ENCODE measurements at places on chromosomes 3 and 15.

DNA sequence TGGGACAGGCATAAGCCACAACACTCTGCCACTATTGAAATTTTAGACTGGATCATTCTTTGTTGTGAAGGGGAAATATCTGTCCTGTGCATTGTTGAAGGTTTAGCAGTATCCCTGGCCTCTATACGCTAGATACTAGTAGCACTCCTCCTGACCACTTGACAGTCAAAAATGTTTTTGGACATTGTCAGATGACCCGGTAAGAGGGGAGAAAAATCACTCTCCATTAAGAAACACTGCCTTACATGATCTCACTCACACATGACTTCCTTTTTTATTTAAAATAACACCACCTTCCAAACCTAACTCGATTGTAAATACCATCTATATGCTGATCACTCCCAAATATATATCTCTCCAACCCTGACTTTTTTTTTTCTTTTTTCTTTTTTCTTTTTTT, 15.3 kb upstream of the HLTF start:
- no peak for DNase-seq

DNA sequence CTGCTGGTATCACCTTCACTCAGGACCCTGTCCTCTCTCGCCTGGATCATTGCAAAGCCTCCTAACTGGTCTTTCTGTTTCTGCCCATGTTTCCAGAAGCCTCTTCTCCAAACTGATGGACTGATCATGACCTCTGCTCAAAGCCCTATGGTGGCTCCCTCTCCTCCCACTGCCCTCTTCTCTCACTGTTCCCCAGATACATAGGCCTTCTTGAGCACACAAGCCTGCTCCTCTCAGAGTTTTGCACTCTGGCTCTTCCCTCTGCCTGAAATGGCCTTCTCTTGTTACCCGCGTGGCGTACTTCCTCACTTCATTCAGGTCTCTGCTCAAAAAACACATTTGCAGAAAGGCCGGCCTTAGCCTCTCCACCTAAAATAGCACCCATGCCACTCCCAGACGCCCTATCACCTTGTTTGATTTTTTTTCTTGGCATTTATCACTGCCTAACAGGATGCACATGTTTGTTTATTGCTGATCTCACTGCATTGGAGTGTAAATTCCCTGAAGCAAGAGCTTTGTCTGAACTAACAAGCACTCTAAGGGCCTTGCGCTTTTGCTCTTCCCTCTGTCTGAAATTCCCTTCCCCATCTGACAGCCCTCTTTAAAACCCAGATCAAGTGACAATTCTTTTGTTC, 1.4 kb upstream of the ETFA start:
- DNase-seq: peak; percentile 11

GRCh38 chr3:176155012-176155411, 1042.3 kb downstream of the TBL1XR1 start:
- no peak for DNase-seq

DNA sequence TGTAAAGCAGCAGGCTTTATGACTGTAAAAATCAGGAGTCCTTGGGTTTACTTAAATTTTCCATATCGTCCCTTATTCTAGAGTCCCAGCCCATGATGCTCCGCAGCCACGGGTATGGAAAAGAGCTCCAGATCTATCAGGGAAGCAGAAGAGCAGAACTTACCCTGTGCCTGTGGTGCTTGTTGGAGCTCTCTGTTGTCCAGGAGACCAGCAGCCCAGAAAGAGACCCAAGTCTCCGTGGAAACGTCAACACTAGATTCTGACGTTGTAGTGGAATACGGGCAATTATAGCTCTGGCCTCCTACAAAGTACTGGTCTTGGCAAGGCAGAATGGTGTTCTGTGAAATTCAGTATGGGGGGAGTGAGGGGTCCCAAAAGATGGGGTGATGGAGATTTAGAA, 2.0 kb downstream of the GMNC start:
- DNase-seq: no peak

DNA sequence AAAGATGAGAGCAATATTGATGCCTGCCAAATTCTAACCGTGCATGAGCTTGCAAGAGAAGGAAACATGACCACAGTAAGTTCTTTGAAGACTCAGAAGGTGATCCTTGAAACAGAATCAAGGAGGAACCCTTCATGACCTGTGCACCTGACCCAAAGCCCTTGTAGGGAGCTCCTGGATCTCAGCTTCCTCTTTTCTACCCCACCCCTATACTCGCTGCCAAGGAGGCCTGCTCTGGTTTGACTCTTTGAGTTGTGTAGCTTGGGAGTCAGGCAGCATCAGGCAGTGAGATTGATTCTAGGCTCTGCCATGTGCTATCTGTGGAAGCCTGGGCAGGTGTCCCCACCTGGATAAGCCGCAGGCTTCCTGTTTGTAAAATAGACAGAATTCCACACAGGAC, 10.6 kb downstream of the TTC21A start:
- no peak for DNase-seq

DNA sequence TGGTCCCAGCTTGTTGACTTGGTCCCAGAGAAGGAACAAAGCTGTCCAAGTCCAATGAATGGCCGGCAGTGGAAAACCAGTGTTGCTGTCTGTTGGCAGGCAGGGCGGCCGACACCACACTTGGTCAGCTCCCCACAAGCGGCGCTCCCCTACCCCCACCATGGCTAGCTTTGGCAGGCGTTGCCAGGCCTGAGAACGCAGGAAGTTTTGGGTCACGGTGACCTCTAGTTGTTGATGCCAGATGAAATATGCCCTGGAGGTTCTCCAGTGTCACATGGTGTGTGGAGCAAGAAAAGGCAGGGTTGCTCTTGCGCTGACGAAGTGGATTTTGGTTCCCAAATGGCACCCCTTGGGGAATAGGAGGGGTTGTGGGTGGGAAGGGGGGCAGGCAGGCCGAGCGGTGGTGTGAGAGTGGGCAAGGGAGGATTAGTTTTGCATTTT, 72.7 kb upstream of the TPRG1 start:
- no peak for DNase-seq

GRCh38 chr15:82539691-82540054, 584 bp downstream of the RPS17 start:
- DNase-seq: no peak

GRCh38 chr3:138947495-138948121, 591 bp downstream of the FOXL2NB start:
- DNase-seq: no peak

- DNase-seq: no peak
Observed at GRCh38 chr3:132286035-132286434, 31.2 kb upstream of the ACP3 start.

DNA sequence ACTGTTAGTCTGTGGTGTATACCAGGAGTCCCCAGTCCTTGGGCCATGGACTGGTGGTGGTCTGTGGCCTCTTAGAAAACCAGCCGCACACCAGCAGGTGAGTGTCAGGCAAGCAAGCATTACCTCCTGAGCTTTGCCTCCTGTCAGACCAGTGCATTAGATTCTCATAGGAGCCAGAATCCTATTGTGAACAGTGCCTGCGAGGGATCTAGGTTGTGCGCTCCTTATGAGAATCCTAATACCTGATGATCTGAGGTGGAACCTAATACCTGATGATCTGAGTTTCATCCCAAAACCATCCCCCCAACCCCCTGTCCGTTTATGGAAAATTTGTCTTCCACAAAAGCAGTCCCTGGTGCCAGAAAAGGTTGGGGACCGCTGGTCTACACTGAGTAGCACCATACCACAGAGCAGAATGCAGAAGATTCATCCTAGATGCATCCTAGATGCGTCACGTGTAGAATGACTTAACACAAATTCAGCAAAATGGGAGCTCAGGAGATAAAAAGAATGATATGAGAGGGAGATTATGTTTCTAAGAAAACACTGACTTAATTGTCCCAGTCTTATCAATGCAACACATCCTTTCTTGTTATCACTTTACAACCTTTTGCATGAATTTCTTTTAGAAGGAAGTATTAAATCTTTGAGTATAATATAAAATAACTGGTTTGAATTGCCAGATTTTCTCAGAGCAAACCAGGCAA, 28.5 kb downstream of the SELENOT start:
- DNase-seq: no peak

GRCh38 chr15:71218272-71218805, 103.1 kb downstream of the THSD4 start:
- DNase-seq: no peak

- DNase-seq: no peak
Observed at GRCh38 chr15:95995375-95996168, 334.9 kb upstream of the NR2F2 start.

DNA sequence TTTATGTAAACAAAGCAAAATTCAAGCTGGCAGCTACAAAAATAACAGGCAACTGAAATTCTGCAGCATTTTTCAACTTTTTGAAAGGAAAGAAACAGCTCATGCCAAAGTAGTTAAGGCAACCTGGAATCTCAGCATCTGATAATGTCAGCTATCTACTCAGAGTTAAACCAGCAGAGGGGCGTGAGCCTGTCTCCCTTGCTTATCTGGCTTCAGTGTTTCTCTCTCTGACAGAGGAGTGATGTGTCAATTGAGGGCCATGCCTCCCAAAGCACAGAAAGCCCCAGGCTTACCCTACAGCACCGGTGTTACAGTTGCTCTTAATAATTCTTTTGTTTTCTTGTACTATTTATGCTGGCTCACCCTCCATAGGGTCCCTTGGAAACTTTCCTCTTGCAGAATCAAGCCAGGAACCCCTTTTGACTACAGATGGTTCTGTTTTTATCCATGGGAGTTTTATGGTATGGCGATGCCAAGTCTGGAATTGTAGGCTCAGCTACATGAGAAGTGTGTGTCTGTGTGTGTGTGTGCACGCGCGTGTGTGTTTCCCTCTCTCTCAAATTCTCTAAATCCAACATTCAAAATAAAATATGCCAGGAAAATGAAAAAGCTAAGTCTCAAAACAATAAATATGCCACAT, 7.3 kb downstream of the TMEM212 start:
- DNase-seq: no peak

GRCh38 chr15:51025454-51025846, 69.3 kb downstream of the TNFAIP8L3 start:
- DNase-seq: no peak

DNA sequence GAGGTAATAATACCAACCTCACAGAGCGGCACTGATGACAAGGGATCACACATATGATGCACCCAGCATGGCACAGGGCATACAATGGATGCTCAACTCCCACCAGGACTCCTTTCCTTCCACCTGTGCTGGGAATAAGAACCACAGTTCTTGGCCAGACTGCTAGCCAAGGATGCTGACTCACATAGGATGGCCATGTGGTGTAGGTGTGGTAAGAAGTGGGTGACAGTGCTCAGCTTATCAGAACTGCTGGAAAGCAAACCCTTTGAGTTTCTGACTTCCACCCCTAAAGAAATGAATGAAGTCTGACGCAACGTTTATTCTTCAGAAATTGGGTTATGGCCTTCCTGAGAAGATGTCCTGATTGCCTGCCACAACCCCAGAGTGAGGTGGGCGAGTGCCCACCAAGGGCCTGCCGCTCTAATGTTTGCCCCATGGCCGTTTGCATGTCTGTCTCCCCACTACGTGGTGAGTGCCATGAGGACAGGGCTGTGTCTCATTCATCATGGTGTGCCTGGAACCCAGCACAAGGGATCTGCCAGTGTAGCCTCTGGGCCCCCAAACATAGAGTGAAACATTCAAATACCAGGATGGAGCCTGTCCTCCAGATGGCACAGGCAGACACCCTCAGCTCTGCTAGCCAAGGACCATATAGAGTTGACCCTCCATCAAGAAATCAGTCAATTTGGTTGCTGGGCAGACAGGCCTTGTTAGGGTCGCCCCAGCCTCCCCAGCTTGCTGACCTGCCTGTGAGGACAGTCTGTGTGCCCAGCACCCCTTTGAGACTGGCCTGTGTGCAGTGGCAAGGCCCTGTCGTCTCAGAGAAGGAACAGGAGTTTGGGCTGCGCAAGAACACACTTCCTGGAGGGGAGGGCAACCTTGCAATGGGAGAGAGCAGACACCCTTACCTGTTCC, 57.6 kb upstream of the SLCO2A1 start:
- DNase-seq: no peak

- no peak for DNase-seq
Observed at GRCh38 chr3:2934541-2934940, 175.6 kb downstream of the IL5RA start.

GRCh38 chr3:110027446-110028080, 690.2 kb upstream of the DPPA4 start:
- DNase-seq: no peak

DNA sequence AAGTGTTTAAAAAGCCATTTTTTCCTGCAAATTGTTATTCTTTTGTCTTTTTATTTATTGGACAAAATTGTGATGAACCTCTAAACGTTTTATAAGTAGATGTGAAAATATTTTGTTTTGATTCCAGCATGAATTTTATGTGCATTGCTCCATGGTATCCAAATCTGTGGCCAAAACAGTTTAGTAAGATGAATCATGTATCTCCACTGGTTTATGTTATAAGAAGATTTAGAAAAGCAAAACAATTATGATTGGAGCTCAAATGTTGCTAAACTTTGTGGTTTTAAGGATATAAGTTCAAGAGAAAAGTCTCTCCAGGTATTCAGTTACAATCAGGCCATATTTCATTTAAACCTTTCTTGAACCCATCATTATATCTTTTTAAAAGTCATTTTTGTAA, 80.9 kb downstream of the NECTIN3 start:
- no peak for DNase-seq

DNA sequence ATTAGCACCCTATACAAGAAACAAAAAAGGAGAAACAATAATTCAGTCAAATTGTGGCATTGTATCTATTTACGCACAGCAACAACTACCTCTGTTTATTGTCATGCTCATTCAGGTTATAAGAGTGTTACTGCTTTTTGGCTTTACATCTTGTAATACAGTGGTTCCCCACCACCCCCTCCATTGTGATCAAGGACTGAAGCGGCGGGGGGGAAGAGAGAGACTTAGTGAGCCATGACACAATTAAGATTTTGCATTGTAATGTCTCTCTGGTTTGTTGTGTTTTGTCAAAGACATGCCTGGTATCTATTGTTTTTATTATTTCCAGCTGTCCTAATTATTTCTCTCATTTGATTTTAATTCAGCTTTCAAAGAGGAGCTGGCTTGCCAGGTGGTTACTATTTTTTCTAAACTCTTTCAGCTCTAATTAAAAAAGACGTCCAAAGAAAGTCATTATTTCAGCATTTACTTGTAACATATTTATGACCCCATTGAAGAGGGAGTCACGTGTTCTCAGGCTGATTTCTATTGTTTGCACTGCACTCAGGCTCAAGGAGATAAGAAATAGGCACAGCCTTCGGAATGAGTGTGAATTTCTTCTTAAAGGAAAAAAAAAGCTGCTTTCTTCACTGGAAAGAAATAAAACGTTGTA, 234.4 kb upstream of the TBL1XR1 start:
- DNase-seq: no peak

DNA sequence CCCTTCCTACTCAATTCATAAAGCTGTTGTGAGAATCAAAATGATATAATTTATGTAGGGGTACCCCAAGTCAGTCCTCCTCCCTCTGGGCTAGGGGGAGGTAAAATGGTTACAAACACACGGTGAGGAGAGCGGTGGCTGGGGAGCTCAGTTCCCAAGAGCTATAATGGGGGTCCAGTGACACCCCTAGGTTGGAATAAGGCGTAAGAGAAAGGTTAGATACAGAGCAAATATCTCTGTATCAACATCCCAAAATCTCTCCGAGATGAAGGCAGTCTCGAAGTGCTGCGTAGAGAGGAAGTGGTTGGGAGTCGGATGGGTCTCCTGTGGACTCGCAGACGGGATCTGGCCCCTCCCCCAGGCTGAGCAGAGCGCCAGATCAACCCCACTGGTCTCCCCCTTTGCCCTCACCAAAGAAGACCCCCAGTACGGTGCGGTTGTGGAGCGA, 1.8 kb downstream of the DUOX2 start:
- no peak for DNase-seq
